ENCODE measurements at places on chromosomes 4 and X. TPM values are rescaled to one million over a fixed set of nuclear protein-coding genes. Genes with fewer than 3 reads are reported as not detected.

The PDGFRA gene
- total RNA-seq, result 152 TPM

The ERAS gene
- not detected for total RNA-seq

The FRAS1 gene
- 1.3 TPM for total RNA-seq

The IL21 gene
- not detected for total RNA-seq

The CTAG1B gene
- total RNA-seq, result not detected

The TREX2 gene
- 1.9 TPM for total RNA-seq

The POF1B gene
- not detected for total RNA-seq

The OPRPN gene
- not detected for total RNA-seq

The USP51 gene
- 2.5 TPM for total RNA-seq

The BTK gene
- not detected for total RNA-seq

The CT55 gene
- total RNA-seq, result not detected

The BEX2 gene
- total RNA-seq, result 2.1 TPM

The VCX gene
- total RNA-seq, result not detected

The RUFY3 gene
- 97.8 TPM for total RNA-seq

The SLC25A43 gene
- 28.0 TPM for total RNA-seq

The PHOX2B gene
- not detected for total RNA-seq

The IL13RA2 gene
- 100 TPM for total RNA-seq

The SMIM43 gene
- total RNA-seq, result 0.89 TPM

The POU3F4 gene
- not detected for total RNA-seq

The TEX13D gene
- not detected for total RNA-seq

The VSIG4 gene
- total RNA-seq, result not detected

The TAF7L gene
- 1.9 TPM for total RNA-seq

The CPLX1 gene
- under 0.01 TPM for total RNA-seq

The AFF2 gene
- total RNA-seq, result 0.22 TPM

The CDKL5 gene
- total RNA-seq, result 5.5 TPM

The PAGE2 gene
- total RNA-seq, result not detected

The CENPU gene
- total RNA-seq, result 12.5 TPM

The PCDH18 gene
- 82.2 TPM for total RNA-seq

The RASSF6 gene
- not detected for total RNA-seq

The PPP4R3C gene
- total RNA-seq, result not detected

The RAP2C gene
- 28.8 TPM for total RNA-seq

The TMEM31 gene
- not detected for total RNA-seq

The FAM184B gene
- total RNA-seq, result under 0.01 TPM

The USP27X gene
- 2.7 TPM for total RNA-seq

Data from uterine smooth muscle cell (primary cell).